ENCODE measurements at places on chromosomes 12 and 14.

GRCh38 chr14:92944976-92945375 is 22.0 kb downstream of the CHGA start:
- DNase-seq, result no peak

- no peak for DNase-seq
These were observed 272.9 kb downstream of the NUAK1 start for GRCh38 chr12:105865886-105866285.

- no peak for DNase-seq
These were observed 111.2 kb downstream of the LRRK2 start for GRCh38 chr12:40335991-40336390.

DNA sequence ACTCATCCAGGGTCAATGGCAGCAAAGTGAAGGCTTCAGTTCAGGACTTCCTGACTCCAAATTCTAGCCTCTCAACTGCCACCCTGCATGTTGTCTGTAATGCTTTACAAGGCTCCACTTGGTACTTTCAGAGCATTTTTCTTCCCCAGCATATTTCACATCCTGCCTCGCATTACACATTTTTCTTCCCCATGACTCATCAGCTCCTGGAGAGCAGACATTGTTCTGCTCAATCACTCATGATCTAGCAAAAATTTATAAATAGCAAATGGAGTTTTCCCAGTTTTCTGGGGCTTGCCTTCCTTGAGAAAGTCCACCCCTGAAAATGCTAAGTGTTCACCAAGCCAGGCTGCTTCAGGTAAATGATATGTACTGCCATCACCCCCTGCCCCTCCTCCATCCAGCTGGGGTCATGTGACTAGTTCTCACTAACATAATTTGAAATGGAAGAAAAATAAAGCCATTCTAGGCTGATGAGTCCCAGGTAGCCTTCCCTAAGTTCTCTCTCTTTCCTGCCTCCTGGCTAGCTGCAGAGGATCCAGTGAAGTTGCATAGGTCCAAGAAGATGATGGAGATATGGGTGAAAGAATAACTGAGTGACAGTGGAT is 69.4 kb downstream of the ARMH4 start:
- no peak for DNase-seq

GRCh38 chr14:104477666-104478380 is 101.7 kb upstream of the C14orf180 start:
- no peak for DNase-seq

GRCh38 chr14:79764323-79764722 is 447.0 kb downstream of the DIO2 start:
- no peak for DNase-seq

GRCh38 chr14:68924186-68925158 is 54.6 kb downstream of the ACTN1 start:
- no peak for DNase-seq

Data from stimulated activated CD4-positive, alpha-beta T cell treated with anti-CD3 and anti-CD28 coated beads, Interleukin-1b, Interleukin-23, amount 100 ng/mL, for 24 hours (primary cell).